ENCODE measurements at places on chromosomes 11 and 22.
A peak's percentile ranks its signal among the peaks of the same experiment; 100 is the strongest.

- DNase-seq = no peak
These were observed 761.2 kb downstream of the NELL1 start for GRCh38 chr11:21430537-21430936.

DNA sequence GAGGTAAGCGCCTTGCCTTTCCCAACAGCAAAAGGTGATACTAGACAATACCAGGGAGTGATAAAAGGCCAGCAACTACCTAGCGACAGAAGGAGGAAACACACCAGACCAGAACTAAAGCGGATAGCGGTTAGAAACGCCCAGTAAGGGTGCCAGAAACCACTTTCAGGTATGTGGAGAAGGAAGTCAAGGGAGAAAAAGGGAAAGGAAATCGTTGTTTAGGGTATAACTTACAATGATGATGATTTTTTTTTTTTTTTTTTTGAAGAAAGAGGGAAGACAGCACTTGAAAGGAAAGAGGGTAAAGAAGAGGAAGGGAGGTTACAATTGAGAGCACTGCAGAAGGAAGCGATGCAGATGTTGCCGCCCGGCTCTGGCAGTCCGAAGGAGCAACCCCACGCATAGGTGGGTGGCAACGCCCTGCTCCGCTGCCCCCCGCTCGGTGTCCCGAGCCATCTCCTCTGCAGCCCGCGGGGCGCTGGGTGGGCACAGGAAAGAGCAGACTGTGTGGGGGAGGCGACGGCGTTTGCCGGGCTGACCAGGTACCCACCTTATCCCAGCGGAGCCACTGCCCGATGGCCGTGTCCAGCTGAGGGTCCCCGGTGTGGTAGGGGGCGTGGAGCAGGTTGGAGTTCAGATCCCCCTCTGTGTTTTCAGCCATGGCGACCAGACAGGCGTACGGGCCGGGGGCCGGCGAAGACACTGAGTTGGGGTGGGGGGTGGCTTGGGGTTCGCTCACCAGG is 561 bp downstream of the PGM2L1 start:
- DNase-seq = no peak

DNA sequence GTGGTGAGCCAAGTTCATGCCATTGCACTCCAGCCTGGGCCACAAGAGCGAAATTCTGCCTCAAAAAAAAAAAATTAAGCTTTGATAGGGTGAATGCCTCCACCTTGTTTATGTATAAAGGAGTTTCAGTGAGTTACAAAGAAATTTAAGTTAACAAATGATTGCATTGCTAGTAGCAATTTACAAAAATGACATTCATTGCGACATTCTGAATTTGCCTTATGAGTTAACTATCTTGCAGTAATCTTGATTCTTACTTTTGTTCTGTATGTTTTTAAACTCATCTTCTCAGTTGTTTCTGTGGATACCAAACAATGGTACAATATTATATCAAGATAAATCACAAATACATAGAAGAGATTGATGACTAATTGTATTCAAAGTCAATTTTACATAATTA is 207.0 kb downstream of the DDX10 start:
- no peak for DNase-seq

- DNase-seq = no peak
These were observed 454.6 kb downstream of the KCNA4 start for GRCh38 chr11:29562183-29562582.

- no peak for DNase-seq
These were observed 133.4 kb downstream of the DCDC1 start for GRCh38 chr11:31236143-31236542.

GRCh38 chr22:29145321-29146072 is 60.2 kb upstream of the EMID1 start:
- DNase-seq = no peak

- no peak for DNase-seq
These were observed 45.3 kb upstream of the CD82 start for GRCh38 chr11:44519989-44520737.

GRCh38 chr11:132496341-132496740 is 1036.0 kb downstream of the OPCML start:
- DNase-seq = no peak

DNA sequence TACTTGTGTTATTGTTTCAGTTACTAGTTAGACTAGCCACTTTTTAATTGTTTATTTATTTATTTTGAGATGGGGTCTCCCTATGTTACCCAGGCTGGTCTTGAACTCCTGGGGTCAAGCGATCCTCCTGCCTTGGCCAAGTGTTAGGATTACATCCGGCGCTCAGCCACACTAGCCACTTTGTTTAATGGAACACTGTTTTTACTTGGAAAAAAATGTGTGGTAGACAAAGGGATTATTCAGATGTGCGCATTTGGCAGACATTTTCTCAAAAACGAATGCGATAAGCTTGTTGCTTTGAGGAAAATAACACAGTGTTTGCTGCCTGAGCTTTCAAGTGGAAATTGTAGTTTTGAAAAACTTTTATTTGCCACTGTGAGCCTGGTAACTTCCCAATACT is 51.0 kb downstream of the CTNND1 start:
- no peak for DNase-seq

DNA sequence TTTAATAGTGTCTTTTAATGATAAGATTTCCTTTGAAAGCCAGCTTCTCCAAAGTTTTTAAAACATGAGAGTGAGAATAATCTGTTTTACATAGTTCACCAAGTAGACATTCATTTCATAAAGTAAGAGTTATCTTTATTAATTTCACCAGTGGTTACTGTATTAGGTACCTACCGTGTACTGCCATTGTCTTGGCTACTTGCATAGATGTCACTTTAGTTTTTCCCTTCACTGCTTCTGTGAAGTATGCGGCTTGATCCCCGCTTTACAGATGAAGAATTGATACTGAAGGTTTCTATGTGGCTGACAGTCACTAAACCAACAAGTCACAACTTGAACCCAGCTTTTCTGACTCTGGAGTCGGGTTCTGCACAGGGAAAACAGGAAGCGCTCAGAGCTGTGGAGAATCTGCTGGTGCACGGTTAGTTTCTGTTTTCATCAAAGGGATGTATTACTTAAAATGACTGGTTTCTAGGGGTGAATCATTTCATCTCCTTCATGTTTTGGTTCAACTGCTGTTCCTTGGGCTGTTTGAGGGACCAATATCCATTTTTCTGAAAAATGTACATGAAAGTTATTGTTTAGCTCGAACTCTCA is 39.3 kb upstream of the MYO18B start:
- DNase-seq = no peak

- no peak for DNase-seq
These were observed 32.1 kb upstream of the SLC5A12 start for GRCh38 chr11:26753723-26754504.

DNA sequence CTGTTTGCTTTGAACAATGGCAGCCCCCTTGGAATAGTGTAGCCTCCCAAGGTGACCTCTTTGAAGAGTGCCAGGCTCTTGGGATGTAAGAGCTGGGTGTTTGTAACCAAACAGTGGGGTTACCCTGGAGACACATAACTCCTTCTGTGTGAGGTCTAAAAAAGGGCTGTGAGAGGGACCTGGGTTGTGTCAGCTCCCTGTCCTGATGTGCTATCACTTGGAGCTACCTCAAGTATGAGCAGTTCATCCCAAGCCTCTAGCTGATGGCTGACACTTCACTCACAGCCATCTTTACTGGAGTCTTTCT is 40.2 kb downstream of the TSPAN18 start:
- no peak for DNase-seq

DNA sequence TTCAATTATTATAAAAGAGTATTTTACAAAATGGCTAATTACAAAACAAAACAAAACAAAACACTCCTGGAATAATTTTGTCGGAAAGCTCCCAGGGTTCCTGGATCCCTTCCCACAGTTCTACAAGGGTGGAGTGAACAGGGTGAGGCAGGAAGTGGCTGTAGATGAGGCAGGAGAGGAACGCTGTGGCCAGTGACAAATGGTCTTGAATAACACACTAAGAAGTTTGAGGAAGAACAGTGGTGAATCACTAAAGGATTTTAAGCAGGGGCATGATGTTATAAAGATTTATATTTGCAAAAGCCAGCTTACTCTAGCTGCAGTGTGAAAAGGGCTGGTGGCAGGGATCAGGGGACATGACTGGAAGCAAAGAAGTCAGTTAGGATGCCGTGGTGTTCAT is 33.8 kb upstream of the APOA1 start:
- DNase-seq = no peak

DNA sequence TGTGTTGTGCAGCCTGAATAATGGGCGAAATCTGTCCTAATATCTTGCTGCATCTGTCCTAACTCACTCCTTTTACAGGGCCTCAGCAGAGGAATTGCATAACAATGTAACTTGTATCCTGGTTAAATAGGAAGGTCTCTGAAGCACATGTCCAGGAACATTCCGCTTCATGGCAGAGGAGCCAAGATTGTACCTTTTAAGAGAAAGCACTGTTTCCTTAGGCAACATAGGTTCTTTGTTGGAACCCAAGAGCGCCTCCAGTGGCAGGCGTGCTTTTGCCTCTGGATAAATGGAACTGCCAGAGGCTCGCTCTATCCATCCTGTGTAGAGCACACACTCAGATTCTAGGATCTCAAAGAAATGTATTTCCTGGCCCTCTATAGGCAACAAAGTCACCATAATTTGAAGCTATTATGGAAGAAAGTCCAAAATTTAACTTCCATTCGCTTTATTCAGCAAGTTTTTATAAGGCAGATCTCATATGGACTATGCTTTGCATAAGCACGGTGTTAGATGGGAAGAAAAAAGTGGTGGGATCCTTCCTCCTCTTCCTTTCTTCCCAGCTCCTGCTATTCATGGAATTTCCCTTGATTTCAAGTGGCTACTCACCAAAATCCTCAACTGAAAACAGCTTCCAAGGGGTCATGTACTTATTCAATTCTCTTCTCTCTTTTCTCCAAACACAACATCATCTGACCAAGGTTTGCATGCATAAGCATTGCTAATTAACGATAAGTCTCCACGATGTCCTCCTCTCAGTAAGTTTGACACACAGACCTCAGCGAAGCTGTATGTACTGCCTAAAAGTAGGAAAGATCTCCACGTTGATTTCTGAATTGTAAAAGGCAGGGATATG is at the start of gene BLID:
Gene BLID (minus strand): TSS at position 692 of the 856 bp plus-strand sequence. CDS start 293 bp downstream, at position 399.
- no peak for DNase-seq

- no peak for DNase-seq
These were observed 127.5 kb downstream of the PKNOX2 start for GRCh38 chr11:125292100-125292499.

GRCh38 chr11:65588199-65589054 is 7.2 kb downstream of the KCNK7 start:
- DNase-seq = peak; percentile 63

- DNase-seq = no peak
These were observed 32.8 kb upstream of the SUSD2 start for GRCh38 chr22:24148266-24149197.

DNA sequence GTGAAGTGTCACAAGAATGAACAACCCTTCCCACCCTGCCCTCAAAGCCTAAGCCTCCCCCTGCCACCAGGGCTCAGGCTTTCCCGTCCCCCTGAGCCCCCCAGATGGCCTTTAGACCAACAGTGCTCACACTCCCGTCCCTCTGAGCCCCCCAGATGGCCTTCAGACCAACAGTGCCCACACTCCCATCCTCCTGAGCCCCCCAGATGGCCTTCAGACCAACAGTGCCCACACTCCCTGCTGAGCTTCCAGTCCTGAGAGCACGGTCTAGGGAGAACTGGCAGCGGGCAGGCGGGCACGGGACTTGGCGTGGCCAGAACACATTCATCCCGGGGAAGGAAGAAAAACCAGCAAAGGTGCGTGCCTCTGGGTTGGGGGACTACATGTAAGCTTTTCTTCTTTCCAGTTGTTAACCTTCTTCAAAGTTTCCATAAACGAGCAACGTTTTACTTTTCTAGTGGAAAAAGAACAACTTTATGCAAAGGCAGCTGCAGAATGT is 2.5 kb downstream of the MRGPRG start:
- DNase-seq = no peak

DNA sequence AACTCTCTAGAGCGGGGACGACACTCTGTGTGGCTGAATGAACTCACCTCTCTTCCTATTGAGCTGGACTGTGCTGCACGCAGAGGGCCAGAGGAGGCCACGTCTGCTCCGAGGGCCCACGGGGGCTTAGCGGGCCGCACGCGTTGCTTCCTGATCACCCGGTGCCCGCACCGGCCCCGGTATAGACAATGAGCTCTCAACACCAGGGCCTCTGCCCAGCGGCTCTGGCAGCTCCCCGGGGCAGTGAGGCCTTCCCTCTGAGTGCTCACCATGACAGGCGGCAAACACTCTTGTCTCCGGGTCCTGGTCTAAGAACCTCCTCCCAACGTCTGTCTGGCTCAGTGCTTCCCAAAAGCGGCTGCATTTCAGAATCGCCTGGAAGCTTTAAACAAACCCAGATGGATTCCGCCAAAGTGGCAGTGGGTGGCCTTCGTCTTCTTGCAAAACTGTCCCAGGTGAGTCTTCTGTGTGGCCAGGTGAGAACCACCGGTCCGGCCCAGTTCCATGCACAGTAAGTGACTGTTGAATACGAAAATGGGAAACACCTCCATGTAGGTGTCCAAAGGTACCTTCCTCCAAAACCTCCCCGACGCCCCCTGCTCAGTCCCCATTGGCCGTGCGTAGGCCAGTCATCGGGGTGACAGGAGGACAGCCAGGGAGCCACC is 47.8 kb upstream of the CCND1 start:
- no peak for DNase-seq

- no peak for DNase-seq
These were observed 4.6 kb downstream of the ATF4 start for GRCh38 chr22:39524753-39525657.

DNA sequence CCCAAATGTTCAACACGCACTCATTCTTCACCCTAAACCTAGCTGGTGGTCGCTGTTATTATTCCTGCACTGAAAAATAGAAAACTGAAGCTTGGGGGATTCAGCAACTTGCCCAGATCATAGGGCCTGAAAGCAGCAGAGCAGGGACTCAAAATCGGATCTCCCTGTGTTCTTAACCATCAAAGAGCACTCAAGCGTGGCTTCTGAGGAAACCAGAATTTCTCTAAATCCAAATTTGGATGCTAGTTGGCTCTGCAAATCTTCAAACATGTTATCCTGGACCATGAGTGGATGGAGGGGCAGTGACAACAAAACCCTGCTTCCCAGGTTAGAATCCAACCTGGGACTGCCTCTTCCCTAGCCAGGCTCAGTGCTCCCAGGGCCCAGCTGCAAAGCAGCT is 11.6 kb upstream of the ARAP1 start:
- DNase-seq = no peak

DNA sequence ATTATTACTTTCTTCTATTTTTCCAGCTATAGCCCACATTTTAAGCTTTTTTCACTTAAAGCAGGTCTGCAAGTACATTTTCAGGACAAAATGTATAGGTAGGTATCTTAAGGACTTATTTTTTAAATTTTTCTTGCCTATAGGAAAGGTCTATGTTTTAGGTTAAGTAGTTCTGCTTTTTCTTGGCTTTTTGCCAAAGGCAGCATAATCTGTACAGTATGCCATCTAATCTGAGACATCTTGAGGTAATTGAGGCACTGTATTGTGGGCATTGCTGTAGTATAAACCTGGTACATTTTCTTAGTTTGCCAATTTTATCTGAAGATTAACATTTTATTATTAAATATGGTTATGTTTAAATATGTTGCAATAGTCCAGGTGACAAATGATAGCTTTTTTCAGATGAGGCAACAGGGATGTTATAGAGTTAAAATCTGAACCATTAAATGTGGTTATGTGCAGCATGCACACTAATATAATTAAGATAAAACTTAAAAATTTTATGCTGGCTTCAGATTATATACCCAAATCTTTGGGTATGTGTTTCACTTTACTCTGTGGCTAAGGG is 42.9 kb downstream of the QSER1 start:
- no peak for DNase-seq

Data from stimulated activated CD4-positive, alpha-beta T cell treated with anti-CD3 and anti-CD28 coated beads, Interleukin-1b, Interleukin-23, amount 100 ng/mL, for 1 hour (primary cell).